ENCODE measurements at places on chromosomes 2 and 18.

- no peak overlapping the region for H3K4me3 ChIP-seq
- no peaks in the 10 kb centered on the region for H3K36me3 ChIP-seq
- no peak overlapping the region for H3K27ac ChIP-seq
These were observed 695.1 kb downstream of the ZEB2 start for GRCh38 chr2:143824791-143825190.

DNA sequence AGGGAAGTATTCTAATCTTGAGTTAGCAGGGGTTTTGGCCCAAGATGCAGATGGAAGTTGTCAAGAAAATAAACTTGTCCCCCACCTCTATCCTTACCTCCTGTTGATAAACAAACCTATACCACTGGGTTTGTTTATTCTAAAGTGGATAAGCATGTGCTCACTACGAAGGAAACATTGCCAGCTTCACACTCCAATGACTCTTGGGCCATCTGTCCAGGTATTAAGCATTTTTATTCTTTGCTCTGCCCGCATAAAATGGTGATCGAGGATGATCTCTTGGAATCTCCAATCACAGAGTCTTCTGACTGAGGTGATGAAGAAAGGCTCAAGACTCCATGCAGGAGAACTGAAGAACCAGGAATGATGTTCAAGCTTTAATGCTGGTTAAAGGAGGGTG is 1908.4 kb upstream of the PIK3C3 start:
- H3K27ac ChIP-seq = no peak overlapping the region
- no peak overlapping the region for H3K4me3 ChIP-seq
- H3K27me3 ChIP-seq = no peaks in the 10 kb centered on the region

DNA sequence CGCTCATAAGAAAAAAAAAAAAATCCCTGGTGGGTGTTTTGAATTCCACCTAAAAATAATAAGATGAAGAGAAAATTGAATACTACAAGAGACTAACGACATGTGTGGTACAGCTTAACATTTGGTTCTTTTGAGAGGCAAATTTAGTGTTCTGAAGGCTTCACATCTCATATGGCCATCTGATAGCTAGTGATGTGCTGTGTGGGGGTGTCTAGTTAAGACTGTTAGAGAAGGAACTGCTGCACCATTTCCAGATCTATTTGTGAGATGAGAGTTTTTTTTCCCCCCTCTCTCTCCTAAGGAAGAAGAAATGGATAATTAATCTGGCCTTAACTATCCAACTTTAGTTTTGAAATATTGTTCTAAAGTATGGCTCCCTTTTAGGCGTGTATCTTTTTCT is 321.6 kb downstream of the SLC4A3 start:
- H3K4me3 ChIP-seq = no peak overlapping the region
- DNase-seq = no peak
- no peak overlapping the region for H3K27ac ChIP-seq
- H3K36me3 ChIP-seq = no peaks in the 10 kb centered on the region
- no peaks in the 10 kb centered on the region for H3K27me3 ChIP-seq

DNA sequence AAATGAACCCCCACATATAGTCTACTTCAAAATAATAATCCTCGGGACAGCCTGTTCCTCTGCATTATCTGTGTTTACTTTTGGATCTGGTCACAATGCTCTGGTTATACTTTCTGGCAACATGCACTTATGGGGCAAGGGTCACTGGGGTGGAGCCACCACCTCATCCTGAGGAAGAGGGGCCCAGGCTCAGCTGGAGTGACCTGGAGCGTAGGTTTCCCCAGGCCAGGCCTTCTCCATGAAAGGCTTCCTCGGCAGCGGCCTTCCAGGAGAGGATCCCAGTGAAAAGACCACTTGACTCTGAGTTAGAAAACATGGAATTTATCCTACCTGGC is 237.4 kb downstream of the SETBP1 start:
- H3K4me1 ChIP-seq = peaks cover 42% of the 10 kb centered on the region
- no peak overlapping the region for H3K4me3 ChIP-seq
- no peak overlapping the region for H3K27ac ChIP-seq
- H3K27me3 ChIP-seq = no peaks in the 10 kb centered on the region
- DNase-seq = no peak

DNA sequence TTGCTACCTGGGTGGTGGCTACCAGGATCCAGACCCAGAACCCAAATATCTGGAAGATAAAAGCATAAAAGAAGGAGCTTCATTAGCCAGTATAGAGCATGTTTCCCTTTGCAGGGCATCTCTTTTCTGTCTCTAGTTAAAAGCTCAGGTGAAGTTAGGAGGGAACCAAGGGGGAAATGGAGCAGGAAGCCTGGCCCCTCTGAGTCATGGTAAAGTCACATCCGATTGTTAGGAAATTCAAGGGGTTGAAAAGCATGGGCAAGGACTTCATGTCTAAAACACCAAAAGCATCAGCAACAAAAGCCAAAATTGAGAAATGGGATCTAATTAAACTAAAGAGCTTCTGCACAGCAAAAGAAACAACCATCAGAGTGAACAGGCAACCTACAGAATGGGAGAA is 126.9 kb downstream of the RPIA start:
- H3K4me3 ChIP-seq = no peak overlapping the region
- DNase-seq = no peak
- H3K27me3 ChIP-seq = no peaks in the 10 kb centered on the region
- H3K4me1 ChIP-seq = no peaks in the 10 kb centered on the region

DNA sequence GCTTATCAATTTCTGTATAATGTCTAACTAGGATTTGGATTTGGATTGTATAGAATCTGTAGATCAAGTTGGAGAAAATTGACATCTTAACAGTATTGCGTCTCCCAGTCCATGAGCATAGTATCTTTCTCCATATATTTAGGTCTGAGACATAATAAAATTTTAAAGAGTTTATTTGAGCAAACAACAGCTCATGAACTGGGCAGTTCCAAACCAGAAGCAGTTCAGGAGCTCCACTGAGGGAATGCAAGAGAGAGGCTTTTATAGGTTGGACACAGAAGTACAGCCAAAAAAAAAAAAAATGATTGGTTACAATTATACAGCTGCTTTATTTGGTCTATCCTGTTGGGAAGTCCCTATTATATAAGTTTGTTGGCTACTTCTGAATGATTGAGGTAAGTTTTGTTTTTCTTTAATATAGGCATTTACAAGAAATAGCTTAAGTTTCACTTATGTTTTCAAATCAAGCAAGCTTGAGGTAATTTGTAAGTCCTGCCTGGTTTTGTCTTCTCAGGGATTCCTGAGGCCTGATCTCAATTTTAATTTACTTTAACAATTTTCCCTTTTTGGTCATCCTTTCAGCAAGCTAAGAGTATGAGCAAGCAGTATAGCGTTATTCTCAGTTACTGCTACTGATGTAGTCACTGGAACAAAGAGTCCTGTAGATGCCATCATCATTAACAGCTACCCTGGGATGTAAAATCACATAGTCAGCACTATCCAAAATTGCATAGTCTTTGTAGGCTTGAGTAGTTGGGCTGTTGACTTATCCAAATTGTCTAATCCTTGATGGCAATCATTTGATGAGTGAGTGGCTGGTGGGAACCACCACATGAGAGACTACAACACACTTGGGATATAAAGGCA is 27.5 kb upstream of the RUFY4 start:
- DNase-seq = no peak
- no peaks in the 10 kb centered on the region for H3K4me1 ChIP-seq
- no peaks in the 10 kb centered on the region for H3K36me3 ChIP-seq
- no peak overlapping the region for H3K27ac ChIP-seq
- no peak overlapping the region for H3K4me3 ChIP-seq

GRCh38 chr2:31476511-31477180 is 62.1 kb upstream of the XDH start:
- no peak overlapping the region for H3K4me3 ChIP-seq
- H3K27ac ChIP-seq = no peak overlapping the region
- H3K36me3 ChIP-seq = no peaks in the 10 kb centered on the region
- no peaks in the 10 kb centered on the region for H3K4me1 ChIP-seq
- H3K27me3 ChIP-seq = no peaks in the 10 kb centered on the region

DNA sequence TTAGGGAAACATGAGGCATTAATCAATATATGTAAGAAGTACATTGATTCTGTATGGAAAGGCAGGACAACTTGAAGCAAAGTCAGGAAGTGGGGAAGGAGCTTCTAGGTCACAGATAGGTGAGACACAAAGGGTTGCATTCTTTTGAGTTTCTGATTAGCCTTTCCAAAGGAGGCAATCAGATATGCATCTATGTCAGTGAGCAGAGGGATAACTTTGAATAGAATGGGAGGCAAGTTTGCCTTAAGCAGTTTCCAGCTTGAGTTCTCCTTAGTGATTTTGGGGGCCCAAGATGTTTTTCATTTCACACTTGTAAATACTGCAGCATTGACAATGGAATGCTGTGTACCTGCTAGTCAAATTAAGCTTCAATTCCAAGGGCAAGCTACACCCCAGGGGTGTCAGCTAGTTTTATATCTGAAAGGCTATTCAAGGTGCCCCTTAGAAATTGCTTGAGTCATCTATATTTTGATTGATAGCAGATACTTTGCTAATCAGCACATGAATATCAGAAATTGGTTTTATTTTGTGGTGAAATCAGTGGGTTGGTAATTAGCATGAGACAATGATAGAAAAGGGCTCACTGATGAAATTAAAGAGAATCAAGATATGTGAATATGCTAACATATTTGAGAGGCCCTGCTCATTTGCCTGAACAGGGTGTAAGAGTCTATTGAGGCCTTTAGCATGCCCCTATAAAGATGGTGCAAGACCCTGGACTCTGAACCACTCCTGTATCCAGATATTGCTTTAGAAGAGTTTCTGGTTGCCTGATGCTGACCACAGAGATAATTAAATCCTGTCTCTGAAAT is 131.5 kb downstream of the TMEM17 start:
- H3K36me3 ChIP-seq = no peaks in the 10 kb centered on the region
- DNase-seq = no peak
- no peaks in the 10 kb centered on the region for H3K4me1 ChIP-seq
- H3K27me3 ChIP-seq = no peaks in the 10 kb centered on the region

- H3K36me3 ChIP-seq = peaks cover 3% of the 10 kb centered on the region
- H3K27me3 ChIP-seq = no peaks in the 10 kb centered on the region
- H3K4me3 ChIP-seq = no peak overlapping the region
- DNase-seq = no peak
- no peak overlapping the region for H3K27ac ChIP-seq
These were observed 75.5 kb downstream of the DTNB start for GRCh38 chr2:25597881-25598280.
